ENCODE measurements at places on chromosomes 1 and 21.

GRCh38 chr1:5189384-5189783 is 535.0 kb downstream of the AJAP1 start:
- DNase-seq, result no peak

- DNase-seq, result no peak
These were observed 7.7 kb upstream of the FAM167B start for GRCh38 chr1:32239337-32239736.

- DNase-seq, result no peak
These were observed 285.3 kb downstream of the CAMTA1 start for GRCh38 chr1:7070389-7071029.

- DNase-seq, result no peak
These were observed 216.1 kb upstream of the EDN2 start for GRCh38 chr1:41700581-41700980.

- no peak for DNase-seq
These were observed 75.7 kb upstream of the KCNJ15 start for GRCh38 chr21:38181096-38181495.

DNA sequence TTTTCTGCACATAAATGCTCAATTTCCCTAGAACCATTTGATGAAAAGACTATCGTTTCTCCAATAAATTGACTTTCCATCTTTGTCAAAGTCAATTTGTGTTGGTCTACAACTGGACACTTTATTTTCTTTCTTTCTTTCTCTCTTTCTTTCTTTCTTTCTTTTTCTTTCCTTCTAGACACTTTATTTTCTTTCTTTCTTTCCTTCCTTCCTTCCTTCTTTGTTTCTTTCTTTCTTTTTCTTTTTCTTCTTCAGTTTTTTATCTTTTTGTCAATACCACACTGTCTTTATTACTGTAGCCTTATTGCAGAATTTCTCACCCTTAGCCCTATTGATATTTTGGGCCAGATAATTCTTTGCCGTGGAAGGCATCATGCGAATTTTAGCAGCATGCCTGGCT is 73.5 kb downstream of the FASLG start:
- DNase-seq, result no peak

GRCh38 chr1:192817246-192817645 is 8.4 kb downstream of the RGS2 start:
- DNase-seq, result no peak

Data from stimulated activated CD8-positive, alpha-beta memory T cell treated with anti-CD3 and anti-CD28 coated beads, Interleukin-12 subunit alpha, Interleukin-12 subunit beta, amount 100 ng/mL, for 4 hours (primary cell).